ENCODE measurements at places on chromosomes 5 and 9.
A peak's percentile ranks its signal among the peaks of the same experiment; 100 is the strongest.

- DNase-seq: no peak
Observed at GRCh38 chr5:123876276-123876790, 364.4 kb downstream of the CSNK1G3 start.

DNA sequence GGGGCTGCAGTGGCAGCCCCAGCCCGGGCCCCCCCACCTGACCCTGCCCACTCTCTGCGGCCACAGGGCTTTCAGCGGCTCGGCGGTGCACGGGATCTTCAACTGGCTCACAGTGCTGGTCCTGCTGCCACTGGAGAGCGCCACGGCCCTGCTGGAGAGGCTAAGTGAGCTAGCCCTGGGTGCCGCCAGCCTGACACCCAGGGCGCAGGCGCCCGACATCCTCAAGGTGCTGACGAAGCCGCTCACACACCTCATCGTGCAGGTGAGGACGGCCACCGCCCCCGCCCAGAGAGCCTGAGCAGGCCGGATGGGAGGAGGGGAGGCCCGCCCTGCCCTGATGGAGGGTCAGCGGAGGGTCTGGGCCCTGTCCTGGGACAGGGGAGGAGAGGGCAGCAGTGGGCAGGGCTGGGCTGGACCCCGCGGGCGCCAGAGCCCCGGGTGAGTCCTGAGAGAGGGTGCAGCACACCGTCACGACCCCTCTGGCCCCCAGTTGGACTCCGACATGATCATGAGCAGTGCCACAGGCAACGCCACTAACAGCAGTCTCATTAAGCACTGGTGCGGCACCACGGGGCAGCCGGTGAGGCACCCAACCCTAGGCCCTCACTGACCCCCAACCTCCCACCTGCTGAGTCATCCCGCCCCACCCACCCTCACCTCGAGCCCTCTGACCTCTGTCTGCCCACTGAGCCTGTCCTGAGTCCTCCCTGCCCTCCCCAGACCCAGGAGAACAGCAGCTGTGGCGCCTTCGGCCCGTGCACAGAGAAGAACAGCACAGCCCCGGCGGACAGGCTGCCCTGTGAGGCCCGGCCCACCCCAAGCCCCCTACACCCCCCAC, 2.7 kb downstream of the SLC34A3 start:
- no peak for DNase-seq

GRCh38 chr9:133238851-133239532, 29.9 kb upstream of the OBP2B start:
- peak; percentile 38 for DNase-seq

DNA sequence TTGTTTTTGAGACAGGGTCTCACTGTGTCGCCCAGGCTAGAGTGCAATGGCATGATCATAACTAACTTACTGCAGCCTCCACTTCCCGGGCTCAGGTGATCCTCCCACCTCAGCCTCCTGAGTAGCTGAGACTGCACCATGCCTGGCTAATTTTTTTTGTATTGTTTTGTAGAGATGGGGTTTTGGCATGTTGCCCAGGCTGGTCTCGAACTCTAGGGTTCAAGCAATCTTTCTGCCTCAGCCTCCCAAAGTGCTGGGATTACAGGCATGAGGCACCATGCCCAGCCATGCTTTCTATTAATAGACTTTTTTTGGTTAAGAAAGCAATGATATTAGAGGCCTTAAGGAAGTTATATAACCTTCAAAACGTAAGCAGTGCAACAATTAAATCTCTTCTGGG, 23.3 kb downstream of the CLTA start:
- no peak for DNase-seq

DNA sequence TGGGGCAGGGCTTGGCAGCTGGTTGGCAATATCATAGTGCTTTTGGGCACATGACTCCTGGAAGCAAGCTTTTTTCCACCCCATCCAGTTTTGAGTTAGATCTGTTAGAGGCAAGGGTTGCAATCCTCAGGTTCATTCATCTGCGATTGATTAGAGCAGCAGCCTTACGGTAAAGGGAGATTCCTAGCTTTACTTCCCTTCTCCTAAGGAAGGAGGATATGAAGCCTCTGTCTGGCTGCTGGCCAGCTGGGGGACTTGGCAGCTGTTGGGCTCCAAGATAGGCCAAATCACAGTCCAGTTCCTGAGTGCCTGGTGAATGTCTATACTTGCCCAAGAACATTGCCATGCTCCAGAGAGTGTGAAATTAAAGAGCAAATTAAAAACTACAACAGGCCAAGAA, 113.4 kb upstream of the CCNH start:
- DNase-seq: no peak

DNA sequence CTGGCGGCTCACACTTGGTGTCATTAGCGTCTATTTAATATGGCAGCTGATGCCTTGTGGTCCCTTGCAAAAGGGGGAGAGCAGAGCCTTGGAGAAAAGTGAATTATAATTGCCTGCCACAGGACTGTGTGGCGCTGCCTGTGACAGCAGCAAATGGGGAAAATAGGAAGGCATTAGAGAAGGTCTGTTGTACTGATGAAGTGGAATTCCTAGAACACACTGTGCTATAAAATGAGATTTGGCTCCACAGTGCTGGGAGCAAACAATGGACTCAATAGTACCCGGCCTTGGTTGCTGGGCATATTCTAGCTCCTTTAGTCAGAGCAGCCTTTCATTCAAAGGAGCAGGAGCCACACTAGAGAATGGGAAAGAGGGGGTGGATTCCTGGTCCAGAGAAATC, 21.3 kb downstream of the SEMA6A start:
- DNase-seq: no peak

DNA sequence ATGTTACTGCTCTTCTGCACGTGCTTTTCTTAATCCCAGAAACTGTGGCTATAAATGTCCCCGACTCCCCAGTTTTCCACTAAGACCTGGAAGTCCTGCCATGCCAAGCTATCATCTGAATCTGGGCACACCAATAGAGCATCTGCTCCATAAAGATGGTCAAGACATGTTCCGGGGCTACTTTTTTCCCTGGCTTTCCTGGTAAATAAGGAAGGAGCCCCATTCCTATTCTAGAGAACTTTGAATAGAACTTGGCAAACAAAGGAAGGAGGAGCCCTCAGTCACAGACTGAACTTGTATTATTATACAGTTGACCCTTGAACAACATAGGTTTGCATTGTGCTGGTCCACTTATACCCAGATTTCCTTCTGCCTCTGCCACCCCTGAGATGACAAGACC, 182.9 kb downstream of the CCDC192 start:
- no peak for DNase-seq

DNA sequence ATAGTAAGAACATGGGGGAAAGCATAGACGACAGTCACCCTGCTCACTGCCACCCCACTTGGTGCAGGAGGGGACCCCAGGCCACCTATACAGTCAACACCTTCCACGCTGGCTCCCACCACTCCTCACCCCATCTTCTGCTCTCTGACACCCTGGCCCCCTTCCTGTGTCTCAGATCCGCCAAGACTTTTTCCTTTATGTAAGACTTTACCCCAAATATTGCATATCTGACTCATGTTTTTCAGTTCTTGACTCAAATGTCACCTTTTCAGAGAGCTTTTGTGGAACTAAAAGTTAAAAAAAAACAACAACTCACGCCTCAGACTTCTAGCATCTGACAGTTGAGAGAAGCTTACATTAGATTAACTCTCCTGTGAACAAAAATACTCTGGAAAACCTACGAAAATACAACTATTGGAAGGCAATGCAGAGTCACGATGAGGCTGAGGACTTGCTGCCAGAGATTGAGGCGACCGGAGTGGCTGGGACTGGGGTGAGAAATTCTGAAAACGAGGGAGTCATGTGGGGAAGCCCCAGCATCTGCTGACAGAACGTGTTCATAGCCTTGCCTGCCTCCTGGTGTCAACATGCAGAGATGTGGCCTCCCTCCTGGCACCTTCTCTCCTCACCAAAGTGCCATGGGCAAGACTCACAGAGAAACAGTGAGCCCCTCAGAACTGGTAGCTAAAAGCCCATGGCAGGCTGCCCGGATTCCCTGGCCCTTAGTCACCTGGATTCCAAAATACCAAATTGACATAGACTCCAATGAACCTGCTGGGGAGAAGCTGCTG, 22.4 kb upstream of the FCN2 start:
- no peak for DNase-seq

DNA sequence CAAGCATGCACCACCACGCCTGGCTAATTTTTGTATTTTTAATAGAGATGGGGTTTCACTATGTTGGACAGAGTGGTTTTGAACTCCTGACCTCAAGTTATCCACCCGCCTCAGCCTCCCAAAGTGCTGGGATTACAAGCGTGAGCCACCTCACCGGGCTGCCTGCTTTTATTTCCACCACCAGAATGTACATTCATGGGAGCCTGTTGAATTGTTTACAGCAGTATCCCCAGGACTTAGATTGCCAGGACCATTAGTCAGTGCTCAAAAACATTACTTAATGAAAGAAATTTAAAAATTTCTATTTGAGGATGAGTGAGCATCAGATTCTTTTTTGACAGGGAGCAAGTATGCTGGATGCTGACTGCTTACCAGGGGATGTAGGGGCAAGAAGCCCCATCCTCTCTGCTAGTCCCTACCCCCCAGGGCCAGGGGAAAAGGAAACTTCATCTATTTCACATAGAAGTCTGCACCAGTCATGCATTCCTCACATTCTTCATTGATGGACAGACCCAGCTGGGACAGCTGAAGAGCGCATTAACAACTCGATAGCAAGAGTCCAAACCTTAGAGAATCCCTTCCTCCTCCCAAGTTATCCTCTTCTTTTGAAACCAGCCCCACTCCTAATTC, 10.3 kb upstream of the RGMB start:
- DNase-seq: no peak

All from stimulated activated CD4-positive, alpha-beta T cell treated with anti-CD3 and anti-CD28 coated beads, Interleukin-15, amount 100 ng/mL, for 1 hour (primary cell).